DMS79 (cell line): ENCODE measurements at places on chromosomes 2 and 18.

GRCh38 chr2:178513876-178514275 is 33.6 kb downstream of the PLEKHA3 start:
- DNase-seq = no peak

GRCh38 chr2:144140891-144141290 is 379.0 kb downstream of the ZEB2 start:
- no peak for DNase-seq

DNA sequence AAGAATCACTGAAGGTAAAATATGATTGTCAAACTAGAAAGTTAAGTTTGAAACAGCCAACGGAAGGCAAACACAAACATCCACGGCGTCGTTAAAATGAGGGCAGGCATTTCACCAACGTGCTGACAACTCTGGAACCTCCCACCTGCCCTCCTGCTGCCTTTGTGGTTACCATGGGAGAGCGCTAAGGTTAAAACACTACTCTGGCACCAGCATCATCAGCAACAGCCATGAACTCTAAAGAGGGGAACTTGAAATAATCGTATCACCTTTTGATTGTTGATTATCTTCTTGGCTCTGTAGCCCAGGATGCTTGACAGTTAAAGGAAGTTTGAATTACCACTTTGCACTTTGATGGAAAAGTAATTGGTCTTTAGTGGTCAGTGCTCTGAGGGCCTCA is 34.7 kb downstream of the CYB5A start:
- DNase-seq = no peak

DNA sequence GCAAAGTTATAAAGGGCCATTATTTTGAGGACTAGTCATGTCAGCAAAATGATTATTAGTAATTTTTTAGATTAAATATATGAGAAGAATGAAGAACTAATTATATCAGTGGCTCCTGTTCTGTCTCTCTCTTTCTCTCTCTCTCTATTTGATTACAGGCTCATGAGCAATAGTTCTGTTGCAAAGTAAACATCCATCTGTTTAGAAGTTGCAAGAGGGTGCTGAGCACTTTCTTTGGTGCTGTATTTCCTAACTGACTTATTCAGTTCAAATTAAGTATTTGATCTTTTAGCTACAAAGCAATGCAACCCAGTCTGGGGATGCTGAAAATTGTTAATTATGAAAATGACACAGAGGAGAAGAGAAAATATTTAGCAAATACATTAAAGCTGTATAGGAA is 408.1 kb upstream of the UBE2E3 start:
- DNase-seq = no peak

DNA sequence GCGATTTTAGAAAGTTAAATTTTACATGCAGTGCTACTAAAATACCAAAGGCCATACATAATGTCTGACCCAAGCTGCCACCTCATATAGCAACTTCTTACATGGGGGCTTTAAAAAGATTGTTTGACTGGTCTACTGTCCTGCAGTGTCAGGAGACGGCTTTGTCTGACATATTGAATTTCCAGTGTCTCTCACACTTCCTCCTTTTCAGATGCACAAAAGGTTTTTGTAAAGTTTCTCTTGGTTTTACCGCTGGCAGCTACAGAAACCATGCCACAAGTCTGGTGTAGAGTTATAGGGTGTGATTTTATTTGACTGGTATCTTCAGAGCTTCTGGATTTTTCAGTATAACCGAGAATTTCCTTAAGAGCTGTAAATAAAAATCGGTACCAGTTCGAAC is 1.1 kb upstream of the ASAP2 start:
- no peak for DNase-seq

GRCh38 chr2:128510701-128511397 is 192.2 kb upstream of the HS6ST1 start:
- no peak for DNase-seq

GRCh38 chr2:107717661-107718060 is 109.0 kb upstream of the RGPD4 start:
- no peak for DNase-seq

GRCh38 chr2:238724728-238725127 is 123.2 kb upstream of the TWIST2 start:
- DNase-seq = no peak

GRCh38 chr2:223008162-223008561 is 43.8 kb upstream of the KCNE4 start:
- DNase-seq = no peak

GRCh38 chr2:150428641-150429040 is 58.8 kb downstream of the RND3 start:
- peak; percentile 40 for DNase-seq

GRCh38 chr2:171811245-171811628 is 82.8 kb downstream of the SLC25A12 start:
- DNase-seq = no peak

DNA sequence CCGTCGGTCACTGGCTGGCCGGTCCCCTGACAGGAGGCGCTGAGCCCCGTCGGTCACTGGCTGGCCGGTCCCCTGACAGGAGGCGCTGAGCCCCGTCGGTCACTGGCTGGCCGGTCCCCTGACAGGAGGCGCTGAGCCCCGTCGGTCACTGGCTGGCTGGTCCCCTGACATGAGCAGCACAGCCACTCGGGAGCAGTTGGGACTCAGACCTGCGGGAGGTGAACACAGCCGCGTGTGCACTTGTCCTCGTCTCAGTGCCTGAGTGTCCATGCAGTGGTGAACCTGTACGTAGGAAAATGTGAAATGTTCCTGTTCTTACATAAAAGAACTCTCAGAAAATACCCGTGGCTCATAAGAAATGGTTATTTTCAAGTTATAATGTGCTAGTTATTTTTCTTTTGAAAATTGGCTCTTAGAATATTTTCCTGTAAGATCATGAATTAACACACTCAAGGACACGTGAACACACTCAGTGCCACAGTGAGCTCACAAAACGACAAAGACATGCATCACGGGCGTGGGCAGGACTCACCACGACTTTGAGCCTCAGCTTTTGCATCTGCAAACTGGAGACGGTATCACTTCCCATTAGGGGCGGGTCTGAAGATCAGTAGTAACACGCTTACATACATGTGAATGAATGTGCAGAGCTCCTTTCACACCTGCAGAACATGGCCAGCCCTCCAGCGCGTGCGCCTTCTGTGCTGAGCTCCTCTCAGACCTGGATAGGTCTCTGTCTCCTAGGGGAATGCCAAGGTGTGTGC is 21.1 kb upstream of the NFATC1 start:
- no peak for DNase-seq

GRCh38 chr2:207184348-207184747 is 18.6 kb upstream of the KLF7 start:
- no peak for DNase-seq

DNA sequence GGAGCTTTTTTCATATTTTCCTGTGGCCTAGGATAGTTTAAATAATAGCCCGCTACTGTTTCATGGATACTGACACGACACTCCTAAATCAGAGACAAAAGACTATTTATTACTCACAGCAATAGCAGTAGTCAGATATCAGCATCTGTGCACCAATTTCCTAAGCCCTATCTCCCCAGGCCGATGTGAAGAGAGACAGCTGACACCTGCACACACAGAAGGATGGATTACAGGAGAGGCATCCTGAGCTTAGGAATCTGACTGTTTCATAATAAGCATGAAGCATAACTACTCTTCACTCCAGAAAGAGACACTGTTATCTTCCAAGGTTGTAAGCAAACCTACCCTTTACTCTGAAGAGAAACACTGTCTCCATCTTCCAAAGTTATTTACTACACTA is 105.4 kb downstream of the ATL2 start:
- no peak for DNase-seq

DNA sequence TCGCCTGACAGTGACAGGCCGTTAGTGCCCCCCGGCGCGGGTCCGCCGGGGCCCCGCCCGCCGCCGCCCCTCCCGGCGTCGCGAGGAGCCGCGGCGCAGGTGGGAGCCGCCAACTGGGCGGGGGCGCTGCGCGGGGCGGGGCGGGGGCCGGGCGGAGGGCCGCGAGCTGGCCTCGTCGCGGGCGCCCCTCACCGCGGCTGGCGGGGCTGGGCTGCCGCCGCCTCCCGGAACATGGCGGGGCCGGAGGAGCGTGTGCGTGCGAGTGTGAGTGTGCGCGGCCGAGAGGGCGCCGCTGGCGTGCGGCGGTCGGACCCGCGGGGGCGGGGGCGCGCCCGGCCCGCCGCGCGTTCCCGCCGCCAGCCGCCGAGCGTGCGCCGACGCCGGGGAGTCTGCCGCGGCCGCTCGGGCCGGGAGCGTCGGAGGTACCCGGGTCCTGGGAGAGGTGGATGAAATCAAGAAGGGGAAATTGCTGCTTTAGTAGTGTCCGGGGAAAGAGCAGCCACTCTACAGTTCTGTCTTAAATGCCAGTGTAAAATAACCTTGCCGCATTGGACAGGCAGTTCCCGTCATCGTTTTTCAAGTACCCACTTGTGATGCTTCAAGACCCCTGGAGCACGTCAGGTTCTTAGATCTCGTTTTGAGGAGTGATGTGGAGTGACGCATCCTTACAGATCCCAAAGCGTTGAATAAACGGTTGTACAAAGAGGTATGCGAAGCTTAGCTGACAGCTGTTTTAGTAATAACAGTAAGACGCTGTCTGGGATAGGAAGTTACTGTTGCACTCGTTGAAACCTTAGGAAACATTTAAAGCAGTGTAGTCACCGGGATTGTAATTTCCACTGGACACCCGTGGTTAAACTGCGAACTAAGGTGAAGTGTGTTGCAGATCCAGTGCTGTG is 836 bp downstream of the ANKRD12 start:
- DNase-seq = peak; percentile 83

DNA sequence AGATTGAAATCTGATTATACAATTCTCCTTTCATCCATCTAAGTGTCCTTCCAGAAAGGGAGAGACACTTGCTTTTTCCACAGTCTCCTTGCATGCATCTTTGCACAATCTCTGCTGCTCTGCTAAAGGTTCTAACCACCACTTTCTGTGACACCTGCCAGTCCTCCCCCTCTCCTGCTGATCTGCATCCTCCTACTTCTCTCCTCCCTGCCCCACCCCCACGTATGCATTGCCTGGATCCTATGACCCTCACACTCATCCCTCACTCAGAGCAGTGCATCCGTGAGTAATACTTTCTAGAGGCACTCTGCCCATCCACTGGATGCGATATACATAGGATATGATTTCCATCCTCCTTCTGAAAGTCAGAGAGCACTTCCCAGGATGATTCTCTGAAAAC is 27.7 kb upstream of the TRAPPC8 start:
- no peak for DNase-seq

GRCh38 chr2:59866436-59866835 is 687.0 kb downstream of the BCL11A start:
- no peak for DNase-seq

GRCh38 chr2:202757339-202757738 is 114.2 kb downstream of the ICA1L start:
- no peak for DNase-seq

DNA sequence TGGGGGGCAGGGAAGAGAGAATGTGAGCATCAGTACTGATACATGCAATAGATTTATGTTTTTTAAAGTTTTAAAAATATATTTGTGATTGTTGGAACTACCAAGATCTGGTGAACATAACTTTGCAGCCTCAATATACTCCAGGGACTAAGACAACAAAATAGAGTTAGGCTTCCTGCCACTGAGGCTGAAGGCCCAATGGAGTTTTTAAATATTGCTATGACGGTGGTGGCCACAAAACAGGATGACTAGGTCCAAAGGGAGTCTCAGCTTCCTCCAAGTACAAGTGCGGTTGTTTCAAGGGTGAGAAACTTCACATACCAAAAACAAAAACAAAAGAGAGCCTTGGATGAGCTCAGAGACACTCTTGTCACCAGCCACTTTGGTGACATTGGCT is 72.9 kb downstream of the CCBE1 start:
- DNase-seq = no peak

DNA sequence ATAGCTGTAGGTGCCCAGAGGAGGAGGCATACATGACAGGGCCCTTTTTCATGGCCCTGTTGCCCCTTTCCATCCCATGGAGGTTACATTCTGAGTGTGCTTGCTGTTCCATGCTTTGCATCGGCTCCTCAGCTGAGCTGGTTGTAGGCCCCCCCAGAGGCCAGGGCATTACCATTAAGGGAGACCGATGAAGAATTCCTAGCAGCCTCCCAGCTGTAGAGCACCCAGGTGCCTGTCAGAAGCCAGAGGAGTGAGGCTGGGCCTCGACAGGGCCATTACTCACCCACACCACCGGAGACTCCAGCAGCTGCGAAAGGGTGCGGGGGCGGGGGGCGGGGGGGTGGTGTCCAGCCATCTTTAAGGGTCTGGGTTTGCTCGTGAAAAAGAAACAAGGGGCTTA is 72.2 kb downstream of the GALNT14 start:
- no peak for DNase-seq

- no peak for DNase-seq
Measured at GRCh38 chr2:23690421-23691105, 236.4 kb downstream of the ATAD2B start.

DNA sequence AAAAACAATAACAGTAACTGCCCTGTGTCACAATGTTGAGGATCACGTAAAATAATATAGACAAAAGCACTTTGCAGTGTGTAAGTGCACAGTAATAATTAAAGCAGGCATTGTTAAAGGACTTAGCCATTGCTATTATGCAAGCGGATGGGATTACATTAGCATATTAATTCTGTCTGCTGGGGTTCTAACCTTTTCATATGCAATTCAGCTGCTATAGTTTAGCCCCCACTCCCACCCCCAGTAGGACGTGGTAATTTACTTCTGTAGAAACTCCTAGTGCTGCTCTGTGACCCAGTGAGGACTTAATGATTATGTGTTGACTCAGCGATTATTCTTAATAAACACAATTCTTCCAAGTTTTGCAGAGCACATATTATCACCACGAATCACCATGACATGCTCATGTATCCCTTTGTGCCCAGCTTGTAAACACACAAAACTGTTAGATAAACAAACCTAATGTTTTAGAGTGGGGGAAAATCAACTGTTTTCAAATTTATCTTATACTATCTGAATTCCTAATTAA is 5.1 kb upstream of the ADAM23 start:
- DNase-seq = no peak

- DNase-seq = peak; percentile 26
Measured at GRCh38 chr18:36509646-36510197, 212.2 kb downstream of the FHOD3 start.

DNA sequence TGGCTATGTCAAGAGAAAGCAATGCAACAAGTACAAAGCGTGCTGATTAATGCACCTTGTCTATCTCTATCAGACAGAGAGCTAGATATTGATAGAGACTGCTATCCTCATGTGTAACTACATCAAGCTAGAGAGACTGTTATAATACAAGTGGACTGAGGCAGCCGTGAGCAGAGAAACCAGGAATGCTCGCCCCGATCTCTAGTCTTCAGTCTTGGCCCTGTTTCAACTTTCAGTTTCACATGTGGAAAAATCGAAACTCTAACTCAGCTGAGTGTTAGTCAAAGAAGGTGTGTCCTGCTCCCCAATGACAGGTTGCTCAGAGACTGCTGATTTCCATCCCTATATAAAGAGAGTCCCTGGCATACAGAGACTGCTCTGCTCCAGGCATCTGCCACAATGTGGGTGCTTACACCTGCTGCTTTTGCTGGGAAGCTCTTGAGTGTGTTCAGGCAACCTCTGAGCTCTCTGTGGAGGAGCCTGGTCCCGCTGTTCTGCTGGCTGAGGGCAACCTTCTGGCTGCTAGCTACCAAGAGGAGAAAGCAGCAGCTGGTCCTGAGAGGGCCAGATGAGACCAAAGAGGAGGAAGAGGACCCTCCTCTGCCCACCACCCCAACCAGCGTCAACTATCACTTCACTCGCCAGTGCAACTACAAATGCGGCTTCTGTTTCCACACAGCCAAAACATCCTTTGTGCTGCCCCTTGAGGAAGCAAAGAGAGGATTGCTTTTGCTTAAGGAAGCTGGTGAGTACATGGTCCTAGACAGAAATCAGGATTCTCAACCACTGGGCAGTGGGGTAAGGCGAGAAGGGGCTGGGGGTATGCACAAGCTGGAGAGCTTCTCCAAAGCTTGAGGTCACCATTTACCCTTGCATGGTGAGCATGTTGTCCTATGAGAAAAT is at the start of gene RSAD2:
TSS of gene RSAD2 (plus strand) at position 376 of the 903 bp plus-strand sequence. CDS start at position 400, 24 bp downstream.
- peak; percentile 61 for DNase-seq

GRCh38 chr2:95007822-95008221 is 17.7 kb upstream of the MAL start:
- peak; percentile 83 for DNase-seq
